ENCODE measurements at places on chromosomes 2 and 18.

DNA sequence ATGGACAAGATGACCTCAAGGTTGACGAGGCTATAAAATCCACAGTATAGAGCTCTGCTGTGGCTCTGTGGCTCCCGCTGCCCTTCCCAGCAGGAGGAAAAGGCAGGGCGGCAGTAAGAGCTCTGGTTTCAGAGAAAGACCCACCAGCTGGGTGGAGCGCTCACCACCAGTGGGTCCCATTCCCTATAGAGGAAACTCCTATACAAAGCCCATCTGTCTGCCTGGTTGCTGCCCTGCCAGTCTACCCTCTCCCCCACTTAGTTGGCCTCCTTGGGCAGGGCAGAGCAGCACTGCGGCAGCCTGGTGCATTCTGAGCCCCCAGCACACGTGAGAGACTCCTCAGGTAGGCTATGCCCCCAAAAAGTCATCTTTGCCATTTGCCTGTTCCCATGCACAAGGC, 26.5 kb downstream of the TNS1 start:
- DNase-seq = no peak

DNA sequence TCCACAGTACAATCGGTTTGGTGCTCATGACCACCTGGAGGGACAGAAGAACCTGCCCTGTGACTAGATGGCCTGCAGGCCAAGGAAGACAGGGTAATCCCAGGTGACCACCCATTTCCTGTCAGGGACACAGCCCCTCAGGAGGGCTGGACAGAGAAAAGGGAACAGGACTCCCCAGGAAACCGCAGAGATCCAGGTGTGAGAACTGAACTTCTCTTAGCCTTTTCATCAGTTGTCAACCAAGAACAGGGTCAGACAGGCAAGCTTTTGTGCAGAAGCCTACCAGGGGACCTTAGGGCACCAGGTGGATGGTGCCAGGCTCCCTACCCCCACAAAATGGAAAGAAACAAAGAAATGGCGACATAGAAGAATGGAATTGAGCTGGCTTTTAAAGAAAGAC, 132.3 kb downstream of the HDAC4 start:
- no peak for DNase-seq

DNA sequence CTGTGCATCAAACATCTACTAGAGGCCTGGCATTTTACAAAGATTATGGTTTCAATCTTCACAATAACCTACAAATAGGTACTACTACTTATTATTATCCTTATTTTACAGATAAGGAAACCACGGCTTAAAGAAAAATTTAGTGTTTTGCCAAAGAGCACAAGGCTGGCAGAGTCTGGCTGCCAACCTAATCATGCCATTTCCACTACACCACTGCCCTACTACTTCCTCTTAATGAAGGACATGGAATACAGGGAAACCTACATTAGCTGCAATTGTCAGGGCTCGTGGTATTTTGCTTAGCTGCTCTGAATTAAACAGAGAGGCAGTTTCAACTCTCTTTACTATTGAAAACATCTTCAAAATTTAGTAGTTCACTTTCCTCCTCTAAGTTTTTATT, 5.9 kb downstream of the MBOAT2 start:
- no peak for DNase-seq

GRCh38 chr2:23271230-23271629, 113.7 kb upstream of the KLHL29 start:
- no peak for DNase-seq

- DNase-seq = peak; percentile 21
These were observed 1.9 kb downstream of the NOP58 start for GRCh38 chr2:202267495-202267894.

DNA sequence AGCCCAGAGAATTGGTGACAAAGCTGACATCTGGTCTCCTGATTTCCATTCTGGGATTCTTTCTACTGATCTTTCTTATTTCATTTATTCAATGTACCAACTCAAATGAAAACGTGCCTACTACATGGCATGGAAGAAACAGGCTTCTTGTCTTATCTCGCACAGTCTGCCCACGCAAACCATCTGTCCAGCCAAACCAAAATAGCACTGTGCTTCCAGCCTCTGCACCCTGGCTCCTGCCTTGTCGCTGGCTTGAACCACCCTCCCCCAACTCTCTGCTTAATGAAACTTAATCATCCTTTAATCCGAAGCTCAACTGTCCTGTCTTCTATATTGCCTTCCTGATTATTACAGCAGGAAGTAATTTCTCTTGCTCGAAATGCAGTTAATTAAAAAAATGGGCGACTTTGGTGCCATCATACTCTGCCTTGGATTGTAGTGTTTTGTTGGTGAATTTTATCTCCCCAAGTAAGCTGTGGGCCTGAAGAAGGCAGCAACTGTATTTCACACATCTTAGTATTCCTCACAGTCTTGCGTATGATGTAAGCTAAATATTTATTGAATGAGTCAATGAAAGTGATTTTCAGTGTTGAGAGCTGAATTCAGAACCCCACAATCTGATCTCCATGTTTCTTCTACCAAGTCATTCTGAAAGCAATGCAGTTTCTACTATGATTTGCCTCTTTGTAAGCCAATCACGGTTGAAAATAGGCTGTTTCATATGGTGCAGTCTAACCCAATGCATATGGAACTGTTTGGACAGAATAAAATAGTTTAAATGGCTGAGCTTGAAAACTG, 190.8 kb downstream of the TMEM247 start:
- no peak for DNase-seq

DNA sequence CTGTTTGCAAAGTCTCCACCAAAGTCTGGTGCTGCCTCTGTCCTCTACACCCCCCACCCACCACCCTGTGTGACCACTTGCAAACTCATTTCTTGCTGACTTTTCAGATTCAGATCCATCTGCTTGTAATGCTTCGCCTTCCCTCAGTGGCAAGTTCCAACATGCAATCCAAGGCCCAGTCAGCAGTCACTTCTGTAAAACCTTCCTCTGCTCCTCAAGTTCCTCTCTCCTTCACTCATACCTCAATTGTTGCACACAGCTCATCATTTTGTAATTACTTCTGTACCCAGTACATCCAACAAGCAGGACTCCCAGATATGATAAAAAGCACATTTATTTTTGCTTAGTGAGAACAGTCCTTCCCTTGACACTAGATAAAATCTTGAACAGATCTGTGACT, 6.5 kb upstream of the LOXHD1 start:
- no peak for DNase-seq

DNA sequence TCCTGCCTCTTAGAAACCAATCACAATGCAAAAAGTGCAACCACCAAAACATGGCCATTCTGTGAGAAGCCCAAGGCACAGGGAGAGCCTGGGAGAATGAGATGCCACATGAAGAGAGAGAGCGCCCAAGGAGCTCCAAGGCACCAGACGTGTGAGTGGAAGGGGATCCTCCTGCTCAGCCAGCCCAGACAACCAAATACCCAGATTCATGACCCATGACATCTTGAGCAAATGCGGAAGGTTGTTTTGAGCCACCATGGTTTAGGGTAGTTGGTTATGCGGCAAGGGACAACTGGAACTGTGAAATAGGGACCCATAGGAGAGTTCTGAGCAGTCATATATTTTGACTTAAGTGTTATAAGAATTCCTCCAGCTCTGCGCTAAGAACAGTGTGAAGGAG, 7.0 kb downstream of the AFF3 start:
- no peak for DNase-seq

- DNase-seq = no peak
These were observed 79.1 kb downstream of the TGIF1 start for GRCh38 chr18:3529077-3529476.

DNA sequence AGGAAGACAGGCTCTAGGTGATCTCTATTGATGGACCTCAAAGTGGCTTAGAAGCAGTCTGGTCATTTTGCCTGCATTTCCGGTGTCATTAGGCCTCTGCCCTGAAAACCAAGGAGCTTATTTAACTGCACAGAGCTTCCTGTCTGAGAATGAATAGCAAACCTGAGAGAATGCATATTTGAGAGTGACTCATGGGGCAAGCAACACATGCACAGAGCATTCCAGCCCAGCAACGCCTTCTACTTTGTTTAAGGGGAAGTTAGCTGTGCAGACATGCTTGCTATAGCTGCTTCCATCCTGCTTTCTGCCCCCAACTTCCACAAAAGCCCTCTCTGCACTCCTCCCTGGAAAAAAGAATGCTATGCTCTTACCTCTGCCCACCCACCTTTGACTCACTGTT, 232.8 kb downstream of the GRB14 start:
- DNase-seq = no peak

DNA sequence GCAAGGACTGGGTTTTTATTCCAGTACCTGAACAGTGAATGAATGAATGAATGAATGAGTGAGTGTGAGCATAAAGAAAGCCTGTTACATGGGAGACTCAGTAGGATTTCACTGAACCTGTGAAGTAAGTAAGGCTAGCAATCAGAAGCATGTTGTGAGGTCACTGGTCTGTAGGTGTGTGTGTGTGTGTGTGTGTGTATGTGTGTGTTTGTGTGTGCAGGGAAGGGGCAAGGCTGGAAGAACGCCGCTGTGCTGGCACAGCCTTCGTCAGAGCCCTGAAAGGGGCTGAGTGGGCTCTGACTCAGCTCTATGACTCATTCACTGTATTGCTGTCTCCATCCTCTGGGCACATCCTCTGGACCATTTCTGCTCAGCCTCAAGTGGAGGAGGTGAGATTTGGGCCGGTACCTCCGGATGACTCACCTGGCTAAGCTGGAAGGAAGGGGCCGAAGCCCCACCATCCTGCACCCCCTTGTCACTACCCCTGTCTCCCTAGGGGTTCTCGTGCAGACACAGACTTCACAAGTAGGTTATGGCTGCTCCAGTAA, 51.4 kb upstream of the MRPL33 start:
- DNase-seq = no peak

GRCh38 chr2:64640153-64641044, 13.3 kb downstream of the SERTAD2 start:
- no peak for DNase-seq

- no peak for DNase-seq
These were observed 807.4 kb upstream of the CRIM1 start for GRCh38 chr2:35548171-35548570.

GRCh38 chr2:182406221-182406620, 20.6 kb downstream of the PDE1A start:
- DNase-seq = no peak

GRCh38 chr2:45344071-45344470, 267.0 kb downstream of the SRBD1 start:
- DNase-seq = no peak

DNA sequence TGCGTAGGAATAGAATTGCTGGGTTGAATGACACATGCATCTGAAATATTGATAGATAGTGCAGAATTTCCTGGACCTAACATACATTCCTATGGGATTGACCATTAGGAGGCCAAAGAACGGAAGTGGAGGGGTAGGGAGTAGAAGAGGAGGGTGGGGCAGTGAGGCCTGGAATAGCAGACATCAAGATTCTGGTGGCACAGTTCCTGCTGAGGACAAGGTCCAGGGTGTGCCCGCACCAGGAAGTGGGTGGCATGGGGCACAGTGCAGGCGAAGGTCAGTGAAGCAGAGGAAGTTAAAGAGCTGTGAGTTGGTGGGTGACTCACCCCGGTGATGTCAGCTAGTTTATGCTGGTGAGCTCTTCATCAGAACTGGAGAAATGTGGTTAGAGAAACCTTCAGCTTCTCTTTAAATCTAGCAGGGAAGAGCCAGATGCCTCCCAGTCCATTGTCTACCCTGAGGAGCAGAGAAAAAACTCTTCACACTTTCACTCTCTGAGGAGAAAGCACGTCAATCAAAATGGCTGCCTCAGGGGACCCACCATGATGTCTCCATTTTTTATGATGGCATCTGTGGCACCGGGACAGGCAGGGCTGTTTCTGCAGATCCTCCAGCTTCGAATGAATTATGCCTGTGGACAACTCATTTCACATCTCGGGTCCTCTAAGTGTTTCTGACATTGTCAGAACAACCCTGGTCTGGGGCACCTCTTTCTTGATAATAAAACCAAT, 55.9 kb upstream of the CTLA4 start:
- no peak for DNase-seq

DNA sequence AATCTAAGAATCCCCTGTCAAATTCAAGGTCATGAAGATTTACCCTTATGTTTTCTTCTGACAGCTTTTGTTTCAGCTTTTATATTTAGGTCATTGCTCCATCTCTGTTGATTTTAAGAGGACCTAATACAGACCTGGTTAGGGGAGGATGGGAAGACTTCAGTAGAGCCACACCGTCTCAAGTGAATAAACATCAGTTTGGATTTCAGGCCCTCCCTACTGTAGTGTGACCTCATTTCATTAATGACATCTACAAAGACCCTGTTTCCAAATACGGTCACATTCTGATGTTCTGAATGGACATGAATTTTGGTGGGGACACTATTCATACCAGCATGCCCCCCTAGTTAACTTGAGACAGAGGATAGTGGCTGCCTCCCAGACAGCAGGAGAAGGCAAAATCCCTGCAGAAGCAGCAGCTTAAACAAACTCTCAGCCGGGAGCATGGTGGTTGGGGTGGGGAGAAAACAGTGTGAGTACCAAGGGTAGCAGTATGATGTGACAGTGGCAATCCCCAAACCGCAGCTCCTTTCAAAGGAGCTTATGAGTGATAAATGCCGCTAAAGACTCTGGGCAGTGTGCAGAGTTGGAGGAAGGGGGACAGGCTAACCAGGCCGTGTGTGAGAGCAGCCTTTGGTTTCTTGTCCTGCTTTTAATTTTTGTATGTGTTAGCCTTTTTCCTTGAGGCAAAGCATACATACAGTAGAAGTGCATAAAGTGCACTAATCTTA, 65.9 kb upstream of the TNP1 start:
- DNase-seq = no peak

DNA sequence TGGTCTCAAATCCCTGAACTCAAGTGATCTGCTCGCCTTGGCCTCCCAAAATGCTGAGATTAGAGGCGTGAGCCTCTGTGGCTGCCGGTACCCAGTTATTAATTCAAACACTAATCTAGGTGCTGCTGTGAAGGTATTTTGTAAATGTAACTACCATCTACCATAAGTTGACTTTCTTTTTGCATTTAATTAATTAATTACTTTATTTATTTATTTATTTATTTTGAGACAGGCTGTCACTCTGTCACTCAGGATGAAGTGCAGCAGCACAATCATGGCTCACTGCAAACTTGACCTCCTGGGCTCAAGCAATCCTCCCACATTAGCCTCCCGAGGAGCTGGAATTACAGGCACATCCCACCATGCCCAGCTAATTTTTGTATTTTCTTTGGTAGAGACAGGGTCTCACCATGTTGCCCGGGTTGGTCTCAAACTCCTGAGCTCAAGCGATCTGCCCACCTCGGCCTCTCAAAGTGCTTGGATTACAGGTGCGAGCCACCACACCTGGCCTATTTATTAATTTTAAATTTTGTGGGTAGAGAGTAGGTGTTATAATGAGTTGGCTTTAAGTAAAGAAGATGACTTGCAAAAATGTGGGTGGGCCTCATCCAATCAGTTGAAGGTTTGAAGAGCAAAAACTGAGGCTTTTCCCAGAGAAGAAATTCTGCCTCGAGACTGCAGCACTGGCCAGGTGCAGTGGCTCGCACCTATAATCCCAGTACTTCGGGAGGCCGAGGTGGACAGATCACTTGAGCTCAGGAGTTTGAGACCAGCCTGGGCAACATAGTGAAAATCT, 17.3 kb upstream of the NMUR1 start:
- no peak for DNase-seq

- no peak for DNase-seq
These were observed 157.8 kb upstream of the DAPL1 start for GRCh38 chr2:158637357-158637756.

GRCh38 chr18:5961828-5962150, 66.5 kb upstream of the TMEM200C start:
- no peak for DNase-seq

GRCh38 chr2:132542953-132543569, 126.5 kb downstream of the GPR39 start:
- no peak for DNase-seq
